HS-27A (cell line): ENCODE measurements at places on chromosomes 7 and 10.
A peak's percentile ranks its signal among the peaks of the same experiment; 100 is the strongest.

DNA sequence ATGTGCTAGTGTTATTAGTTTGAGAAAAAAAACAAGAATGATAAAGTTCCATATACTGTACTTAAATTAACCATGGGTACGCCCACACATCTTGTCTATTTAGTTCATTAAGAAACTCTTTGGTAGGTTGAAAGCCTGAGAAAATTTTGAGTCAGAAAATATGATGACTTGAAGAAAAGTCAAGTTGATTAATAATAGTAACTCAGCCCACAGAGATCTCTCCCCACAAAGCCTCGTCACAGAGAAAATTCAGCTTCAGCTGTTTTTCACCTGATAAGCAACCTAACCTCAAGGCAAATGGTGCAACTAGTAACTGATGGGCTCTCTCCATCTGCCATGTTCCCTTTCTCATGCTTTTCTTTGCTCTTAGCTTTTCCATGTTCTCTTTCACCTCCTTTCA is 1021.6 kb downstream of the GATA3 start:
- no peak for DNase-seq

- DNase-seq, result no peak
These were observed 268.5 kb downstream of the ADARB2 start for GRCh38 chr10:1468811-1469210.

DNA sequence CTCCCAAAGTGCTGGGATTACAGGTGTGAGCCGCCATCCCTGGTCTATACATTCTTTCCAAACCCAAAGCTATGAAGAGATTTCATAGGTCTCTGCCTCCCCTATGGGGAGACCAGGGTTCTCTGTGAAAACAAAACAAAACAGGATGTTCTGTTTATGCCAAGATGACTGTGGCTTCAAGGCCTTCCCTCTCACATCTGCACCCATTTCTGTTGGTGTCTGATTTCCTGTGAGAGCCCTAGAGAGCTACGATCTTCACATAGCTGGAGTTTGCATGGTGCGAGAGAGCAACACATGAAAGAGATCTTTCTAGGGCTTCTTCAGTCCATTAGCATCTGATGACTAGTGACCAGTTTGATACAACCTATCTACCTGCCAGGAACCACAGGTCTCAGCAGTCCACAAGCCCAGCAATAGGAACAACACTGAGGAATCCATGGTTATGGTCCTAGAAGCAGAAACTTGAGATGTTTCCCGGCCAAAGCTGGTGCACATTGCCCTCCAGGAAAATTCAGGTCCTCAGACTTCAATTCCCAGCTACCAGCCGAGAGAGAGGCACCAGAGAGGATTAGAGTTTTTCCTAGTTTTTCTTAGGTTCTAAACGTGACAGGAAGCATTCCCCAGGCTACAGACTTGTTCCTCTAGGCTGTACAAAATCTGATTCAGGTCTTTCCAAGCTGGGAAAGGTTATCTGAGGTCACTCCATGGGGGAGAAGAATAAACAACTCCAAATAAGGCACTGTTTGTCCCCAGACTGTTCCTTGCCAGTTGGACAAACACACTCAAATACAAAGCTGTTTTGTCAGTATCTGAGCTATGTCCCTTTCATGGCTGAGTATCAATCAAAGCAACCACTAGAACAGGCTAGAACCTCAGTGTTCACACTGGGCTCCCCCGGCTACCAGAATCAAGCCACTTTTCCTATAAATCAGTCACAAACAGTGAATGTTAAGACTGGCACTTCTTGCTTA is 259.7 kb downstream of the CALN1 start:
- no peak for DNase-seq

DNA sequence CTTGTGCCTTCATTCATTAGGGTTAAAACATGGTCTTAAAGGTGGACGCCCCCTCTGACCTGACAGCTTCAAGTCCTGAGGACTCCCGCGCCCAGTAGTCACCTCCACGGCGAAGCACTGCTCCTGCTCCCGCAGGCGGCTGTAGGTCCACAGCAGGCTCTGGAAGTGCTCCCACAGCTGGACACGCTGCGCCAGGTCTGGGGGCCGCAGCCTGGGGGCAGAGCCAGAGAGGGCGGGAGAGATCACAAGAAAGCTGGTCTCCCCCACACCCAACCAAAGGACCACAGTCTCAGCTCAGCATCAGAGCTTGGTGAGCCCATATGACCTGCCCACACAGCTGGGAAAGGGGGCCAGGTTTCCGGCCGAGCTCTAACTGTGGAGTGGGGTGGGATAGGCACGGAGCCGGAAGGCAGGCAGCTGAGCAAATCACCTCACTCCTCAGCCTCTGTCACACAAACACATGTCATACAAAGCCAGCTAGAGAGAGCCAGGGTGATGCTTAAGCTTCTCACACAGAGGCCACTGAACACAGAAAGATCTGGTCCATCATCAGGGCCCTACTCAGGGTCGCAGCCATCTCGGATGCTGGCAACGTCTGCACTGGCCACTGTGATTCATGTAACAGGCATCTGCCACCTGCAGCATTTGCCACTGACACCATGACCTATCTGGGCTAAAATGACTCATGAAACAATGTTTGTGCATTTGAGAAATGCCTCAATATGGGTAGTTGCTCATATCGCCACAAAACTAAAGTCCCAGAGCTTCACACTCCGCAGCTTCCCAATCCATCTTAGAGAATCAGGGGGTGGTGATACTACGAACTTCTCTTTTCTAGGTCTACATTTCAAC is 12.6 kb downstream of the HPS1 start:
- peak; percentile 50 for DNase-seq

DNA sequence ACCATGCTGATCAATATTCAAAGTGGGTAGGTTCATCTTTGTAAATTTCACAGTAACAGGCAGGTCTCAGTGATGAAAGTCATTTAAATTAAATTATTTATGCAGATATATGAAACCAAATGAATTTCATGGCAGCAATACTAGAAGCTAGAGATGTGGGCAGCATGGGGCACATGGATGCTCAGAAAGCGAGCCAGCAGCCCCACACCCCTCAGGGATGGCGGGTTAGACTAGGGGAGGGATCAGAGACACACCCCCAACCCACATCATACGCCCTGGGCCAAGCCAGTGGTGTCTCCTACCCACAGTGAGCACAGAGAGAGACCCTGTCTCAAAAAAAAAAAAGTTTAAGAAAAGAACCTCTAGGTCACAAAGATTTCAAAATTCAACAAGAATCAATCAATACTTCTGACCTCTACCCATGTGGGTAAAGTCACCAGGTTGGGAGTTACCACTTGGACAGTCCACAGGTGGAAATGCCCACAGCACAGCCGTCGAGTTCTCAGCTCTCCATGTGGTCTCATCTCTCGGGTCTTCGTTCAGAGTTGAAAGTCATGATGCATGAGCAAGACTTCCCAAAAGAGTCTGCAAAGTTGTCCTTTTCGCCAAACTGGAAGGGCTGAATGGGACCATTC is 79.3 kb upstream of the PPP2R2D start:
- DNase-seq, result no peak

GRCh38 chr7:131532570-131533091 is 23.8 kb downstream of the PODXL start:
- no peak for DNase-seq

DNA sequence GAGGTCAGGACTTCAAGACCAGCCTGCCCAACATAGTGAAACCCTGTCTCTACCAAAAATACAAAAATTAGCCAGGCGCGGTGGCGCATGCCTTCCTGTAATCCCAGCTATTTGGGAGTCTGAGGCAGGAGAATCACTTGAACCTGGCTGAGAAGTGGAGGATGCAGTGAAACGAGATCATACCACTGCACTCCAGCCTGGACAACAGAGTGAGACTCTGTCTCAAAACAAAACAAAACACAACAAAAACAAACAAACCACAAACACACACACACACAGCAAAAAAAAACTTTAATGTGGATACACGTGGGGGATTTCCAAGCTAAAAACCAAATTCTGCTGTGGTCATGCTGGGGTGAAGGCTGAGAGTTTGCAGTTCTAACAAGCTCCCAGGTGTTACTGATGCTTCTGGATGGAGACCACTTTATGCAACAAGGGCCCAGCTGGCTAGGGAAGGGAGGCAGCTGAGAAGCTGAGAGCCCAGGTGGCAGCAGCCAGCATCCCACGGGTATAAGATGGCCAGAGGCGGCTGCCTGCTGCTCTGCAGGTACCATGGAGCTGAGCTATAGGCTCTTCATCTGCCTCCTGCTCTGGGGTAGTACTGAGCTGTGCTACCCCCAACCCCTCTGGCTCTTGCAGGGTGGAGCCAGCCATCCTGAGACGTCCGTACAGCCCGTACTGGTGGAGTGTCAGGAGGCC is at the start of gene ZP3:
Gene ZP3, plus strand, starts transcription at position 538 of the 699 bp plus-strand sequence. Its CDS starts 15 bp downstream, at position 553.
- DNase-seq, result no peak

- DNase-seq, result no peak
These were observed 114.7 kb upstream of the EGFR start for GRCh38 chr7:54904130-54904529.

- no peak for DNase-seq
These were observed 67.7 kb downstream of the BMPR1A start for GRCh38 chr10:86824151-86824550.

- DNase-seq, result no peak
These were observed 295.0 kb downstream of the TCERG1L start for GRCh38 chr10:131016556-131016955.
